ENCODE measurements at places on chromosomes 5 and 9.
A peak's percentile ranks its signal among the peaks of the same experiment; 100 is the strongest.

DNA sequence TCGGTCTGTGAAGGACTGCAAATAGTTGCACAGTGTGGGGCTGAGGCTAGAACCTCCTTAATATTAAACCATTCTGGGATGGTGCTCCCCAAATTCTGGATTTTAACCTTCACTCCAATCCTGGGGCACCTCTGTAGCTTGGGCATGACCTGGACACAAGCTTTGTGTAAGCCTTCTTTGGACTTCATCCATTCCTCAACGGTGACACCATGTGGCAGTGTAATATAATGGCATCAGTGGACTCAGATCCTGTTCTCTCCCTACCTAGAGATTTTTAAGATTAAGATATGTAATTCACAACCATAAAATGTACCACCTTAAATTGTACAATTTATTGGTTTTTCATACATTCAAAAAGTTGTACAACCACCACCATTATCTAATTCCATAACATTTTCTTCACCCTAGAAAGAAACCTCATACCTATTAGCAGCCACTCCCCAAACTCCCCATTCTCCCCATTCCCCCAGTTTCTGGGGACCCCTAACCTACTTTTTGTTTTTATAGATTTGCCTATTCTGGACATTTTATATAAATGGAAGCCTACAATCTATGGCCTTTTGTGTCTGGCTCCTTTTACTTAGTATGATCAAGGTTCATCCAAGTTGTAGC is 4.8 kb upstream of the PLGRKT start:
- no peak for DNase-seq

DNA sequence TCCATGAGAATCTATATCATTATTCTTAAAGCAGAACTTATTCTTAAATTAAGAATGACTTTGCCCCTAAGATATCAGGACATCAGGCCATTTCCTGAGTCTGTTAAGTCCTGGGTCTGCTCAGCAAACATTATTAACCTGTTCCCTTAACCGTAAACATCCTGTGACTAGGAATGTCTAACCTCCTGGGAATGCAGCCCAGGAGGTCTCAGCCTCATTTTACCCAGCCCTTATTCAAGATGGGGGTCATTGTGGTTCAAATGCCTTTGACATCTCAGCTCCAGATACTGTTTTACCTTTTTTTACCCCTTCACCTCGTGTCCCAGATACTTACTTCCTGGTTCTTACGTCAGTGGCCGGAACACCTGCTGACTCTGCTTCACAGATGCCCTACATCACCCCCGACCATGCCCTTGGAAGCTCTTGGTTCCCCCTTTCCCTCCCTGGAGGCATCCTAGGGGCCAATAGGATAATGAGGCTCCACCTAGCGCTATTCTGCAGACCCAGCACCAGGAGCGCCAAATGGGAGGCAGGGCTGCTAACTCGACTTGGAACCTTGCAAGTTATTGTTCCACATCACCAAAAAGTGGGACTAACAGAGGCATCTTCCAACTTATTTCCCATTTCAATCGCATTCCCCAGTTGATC is 182.5 kb downstream of the MED10 start:
- no peak for DNase-seq

GRCh38 chr5:120655828-120656435 is 191.8 kb downstream of the PRR16 start:
- DNase-seq = no peak

DNA sequence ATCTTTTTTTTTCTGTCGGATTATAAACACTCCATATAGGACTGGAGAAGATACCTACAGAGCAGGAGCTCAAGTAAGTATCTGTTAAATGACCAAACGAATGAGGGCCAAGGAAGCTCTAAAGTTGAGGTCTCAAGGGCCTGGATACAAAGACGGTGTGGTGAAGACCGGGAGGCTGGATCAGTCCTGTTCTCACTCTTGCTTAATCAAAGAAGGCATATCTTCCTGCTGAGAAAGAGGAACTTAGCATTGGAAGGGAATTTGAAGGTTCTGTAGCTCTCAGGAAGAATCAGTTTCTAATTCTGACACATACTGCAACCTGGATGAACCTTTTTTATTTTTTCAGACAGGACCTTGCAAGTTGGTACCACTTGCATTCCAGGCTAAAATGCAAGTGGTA is 28.3 kb upstream of the PAX5 start:
- no peak for DNase-seq

GRCh38 chr9:104905153-104905901 is 22.6 kb downstream of the ABCA1 start:
- no peak for DNase-seq

GRCh38 chr9:29644514-29644913 is 2071.2 kb upstream of the C9orf72 start:
- DNase-seq = no peak

DNA sequence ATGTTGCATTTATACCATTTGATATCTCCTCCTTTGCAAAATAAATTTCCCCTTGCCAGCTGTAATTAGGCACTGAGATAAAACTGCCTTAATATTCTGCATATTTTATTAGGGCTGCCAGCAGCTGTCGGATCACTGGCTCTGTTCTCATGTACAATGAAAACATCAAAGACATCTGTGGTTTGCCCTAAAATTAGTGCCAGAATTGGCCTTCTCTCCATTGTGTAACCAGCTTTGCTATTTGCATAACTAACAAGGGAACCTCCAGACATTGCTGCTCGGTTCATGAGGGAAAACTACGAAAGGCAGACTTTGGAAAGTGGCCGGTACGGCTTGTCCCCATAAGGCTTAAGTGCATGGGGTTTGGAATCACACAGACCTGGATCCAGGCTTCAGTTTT is 45.5 kb upstream of the KIF2A start:
- DNase-seq = no peak

DNA sequence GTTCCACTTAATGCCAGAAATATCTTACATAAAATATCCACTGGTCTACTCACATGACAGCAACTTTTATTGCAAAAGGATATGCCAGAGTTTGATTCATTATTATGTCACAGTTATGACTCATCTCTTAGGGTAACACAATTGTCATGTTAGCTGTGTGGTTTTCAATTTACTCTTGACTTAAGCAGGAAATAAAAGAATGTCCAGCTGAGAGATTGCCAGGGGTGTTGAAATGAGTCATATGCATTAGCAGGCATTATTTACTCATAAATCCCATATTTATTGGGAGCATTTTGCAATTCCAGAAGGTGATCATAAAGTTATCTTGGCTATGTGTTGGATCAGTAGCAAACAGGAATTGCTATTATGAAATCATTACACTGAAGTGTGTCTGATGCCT is 1164.6 kb upstream of the CDH18 start:
- no peak for DNase-seq

DNA sequence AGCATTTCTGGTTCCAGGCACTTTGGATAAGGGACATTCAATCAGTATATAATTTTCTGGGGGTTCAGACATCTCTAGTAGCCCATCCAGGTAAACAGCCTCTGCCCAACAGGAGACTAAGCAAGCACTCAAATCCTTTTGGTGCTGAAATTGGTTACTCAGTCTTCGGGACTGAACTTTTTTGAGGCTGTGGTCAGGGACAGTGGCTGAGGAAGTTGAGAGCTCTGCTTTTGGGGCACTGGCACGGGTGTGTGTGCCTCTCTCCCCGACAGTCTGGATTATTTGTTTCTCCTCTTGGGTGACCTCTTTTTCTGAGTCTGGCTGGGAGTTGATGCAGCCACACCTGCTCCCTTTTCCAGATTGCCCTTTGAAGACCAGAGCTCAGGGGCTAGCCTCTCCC is 47.6 kb downstream of the ACER2 start:
- no peak for DNase-seq

DNA sequence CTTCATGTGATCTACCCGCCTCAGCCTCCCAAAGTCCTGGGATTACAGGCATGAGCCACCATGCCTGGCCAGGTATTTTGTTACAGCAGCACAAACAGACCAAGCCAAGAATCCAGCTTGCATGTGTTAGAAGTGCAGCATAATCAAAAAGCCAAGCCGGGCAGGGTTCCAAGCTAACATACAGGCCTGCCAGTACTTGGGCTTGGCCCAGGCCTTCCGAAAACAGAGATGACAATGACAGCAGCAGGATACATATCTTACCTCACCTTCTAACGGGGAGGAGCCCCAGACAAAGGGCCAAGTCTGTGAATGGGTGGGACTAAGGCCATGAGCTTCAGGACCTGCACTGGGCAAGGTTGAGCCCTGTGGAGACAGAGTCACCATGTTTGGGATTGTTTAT is 91.4 kb upstream of the ZNF462 start:
- DNase-seq = no peak

GRCh38 chr5:77139001-77139400 is 51.9 kb upstream of the ZBED3 start:
- DNase-seq = no peak

DNA sequence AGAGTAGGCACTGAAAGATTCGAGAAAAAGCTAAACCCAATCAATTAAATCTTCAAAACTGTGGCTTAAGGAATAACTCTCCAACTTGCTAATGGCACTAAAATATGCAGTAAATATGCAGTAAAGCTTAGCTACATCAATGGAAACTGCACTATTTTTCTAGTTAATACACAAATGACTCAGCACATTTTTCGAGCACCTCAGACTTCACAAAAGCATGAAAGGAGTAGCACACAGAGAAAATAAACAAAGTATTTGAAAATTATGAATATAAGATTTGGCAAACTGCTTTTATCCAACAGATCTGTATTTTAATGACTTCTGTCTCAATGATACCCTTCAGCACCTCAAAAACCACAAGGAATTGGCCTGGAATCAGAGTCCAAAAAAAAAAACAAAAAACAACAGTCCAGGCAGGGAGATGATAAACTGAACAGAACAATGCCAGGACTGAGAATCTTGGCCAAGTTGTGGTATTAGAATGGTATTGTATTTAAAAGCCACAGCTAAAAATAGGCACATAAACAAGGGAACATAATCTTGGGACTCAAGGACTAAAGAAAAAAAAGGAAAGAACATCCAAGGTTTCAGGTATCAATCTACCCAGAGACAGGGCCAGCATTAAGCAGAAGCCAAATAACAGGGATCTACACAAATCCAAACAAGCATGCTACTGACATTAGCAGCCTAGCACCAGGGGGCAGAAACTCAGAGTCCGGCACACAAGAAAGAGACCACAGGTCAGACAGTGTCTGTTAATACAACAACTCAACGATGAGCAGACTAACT is 21.4 kb downstream of the TMEM245 start:
- no peak for DNase-seq

DNA sequence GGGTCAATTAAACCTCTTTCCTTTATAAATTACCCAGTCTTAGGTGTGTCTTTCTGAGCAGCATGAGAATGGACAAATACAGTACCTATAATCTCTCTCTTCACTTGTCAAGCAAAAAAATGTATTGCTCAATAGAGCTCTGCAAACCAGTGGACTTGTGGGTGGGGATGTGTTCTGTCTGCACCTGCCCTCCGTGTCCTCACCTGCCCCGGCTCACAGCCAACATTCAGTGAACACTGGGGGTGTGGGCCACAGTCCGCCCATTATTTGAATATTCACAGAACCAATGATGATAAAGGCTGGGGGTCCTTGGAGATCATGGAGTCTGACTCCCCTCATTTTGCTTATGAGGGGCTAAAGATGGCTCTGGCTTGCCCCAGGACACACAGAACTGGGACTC is 36.9 kb upstream of the MED27 start:
- DNase-seq = no peak

GRCh38 chr9:99253772-99254431 is 31.8 kb downstream of the SEC61B start:
- DNase-seq = peak; percentile 83

DNA sequence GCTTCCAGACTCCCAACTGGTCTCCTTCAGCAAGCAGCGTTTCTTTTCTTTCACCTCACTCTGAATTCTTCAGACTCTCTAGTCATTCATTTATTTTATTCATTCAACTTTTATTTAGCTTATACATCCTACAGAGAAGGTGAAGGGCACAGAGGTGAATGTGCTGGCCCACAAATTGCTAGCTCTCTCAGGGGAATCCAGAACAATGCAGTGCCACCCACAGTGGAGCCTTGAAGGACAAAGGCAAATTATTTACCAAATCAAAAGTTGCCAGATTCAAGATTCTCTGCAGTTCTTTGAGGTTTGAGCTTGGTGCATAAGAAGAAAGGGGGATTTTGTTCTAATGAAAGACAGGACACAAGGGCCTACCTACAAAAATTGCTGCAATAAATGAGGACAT is 29.7 kb downstream of the GRIA1 start:
- no peak for DNase-seq

GRCh38 chr5:169070413-169070812 is 230.5 kb downstream of the SLIT3 start:
- DNase-seq = no peak

DNA sequence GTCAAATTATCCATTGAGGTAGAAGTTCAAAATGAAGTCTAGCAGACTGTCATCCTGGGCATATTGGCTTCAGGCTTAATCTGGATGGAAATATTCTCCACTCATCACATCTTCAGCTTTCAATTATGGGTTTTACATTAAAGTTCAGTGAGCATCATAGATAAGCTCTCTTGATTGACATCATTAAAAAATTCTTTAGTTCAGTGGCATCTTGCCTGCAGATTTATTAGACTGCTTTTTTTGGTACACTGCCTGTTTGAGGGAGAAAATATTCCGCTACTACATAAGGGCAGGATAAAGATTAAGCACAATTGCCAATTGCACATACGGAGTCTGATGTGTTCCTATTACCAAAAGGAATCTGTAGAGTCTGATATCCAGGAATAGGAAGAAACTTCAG is 2353.8 kb downstream of the MAT2B start:
- no peak for DNase-seq

DNA sequence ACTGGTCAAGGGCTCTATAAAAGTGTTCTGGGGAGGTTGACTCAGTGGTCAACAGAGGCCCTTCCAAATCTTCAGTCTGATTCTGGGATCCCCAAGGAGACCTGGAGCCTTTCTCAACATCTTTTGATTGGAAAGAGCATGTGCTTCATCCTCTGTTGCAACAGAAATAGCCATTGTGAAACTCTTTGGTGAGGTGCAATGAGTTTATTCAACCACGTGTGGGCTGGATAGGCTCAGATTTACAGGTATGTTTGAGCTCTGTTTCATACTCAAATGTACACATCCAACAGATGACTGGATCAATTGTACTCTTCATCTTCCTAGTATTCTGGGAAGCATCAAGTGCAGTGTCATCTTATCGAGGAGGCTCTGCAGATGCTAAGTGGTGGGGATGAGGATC is 60.5 kb downstream of the CTSL start:
- no peak for DNase-seq

DNA sequence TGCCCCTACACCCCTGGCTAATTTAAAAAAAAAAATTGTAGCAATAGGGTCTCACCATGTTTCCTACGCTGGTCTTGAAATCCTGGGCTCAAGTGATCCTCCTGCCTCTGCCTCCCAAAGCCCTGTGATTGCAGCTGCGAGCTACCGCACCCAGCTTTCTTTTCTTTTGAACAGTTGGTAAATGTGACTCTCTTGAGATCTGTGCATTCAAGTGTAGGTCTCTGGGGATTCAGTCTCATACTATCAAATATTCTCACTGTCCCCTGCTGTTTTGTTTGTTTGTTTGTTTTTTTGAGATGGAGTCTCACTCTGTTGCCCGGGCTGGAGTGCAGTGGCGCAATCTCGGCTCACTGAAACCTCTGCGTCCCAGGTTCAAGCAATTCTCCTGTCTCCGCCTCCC is 42.3 kb upstream of the CXXC5 start:
- no peak for DNase-seq

- no peak for DNase-seq
Measured at GRCh38 chr5:116953251-116953930, 378.8 kb upstream of the SEMA6A start.

GRCh38 chr9:91240596-91241165 is 121.0 kb downstream of the AUH start:
- no peak for DNase-seq

GRCh38 chr5:72459089-72459661 is 48.0 kb downstream of the ZNF366 start:
- DNase-seq = peak; percentile 45
